Nasal cavity respiratory epithelium epithelial cell of viscerocranial mucosa (primary cell): ENCODE measurements at places on chromosomes 13 and 19. TPM values are rescaled to one million over a fixed set of nuclear protein-coding genes. Genes with fewer than 3 reads are reported as not detected.

CBLC gene
- 59.5 and 120 TPM in 2 replicates for total RNA-seq

LINGO3 gene
- not detected in 2 replicates for total RNA-seq

SLC10A2 gene
- not detected in 2 replicates for total RNA-seq

SRRM5 gene
- total RNA-seq, result 0.07 TPM in 1 of 2 replicates, not detected in the other

TMEM86B gene
- 0.68 and 2.0 TPM in 2 replicates for total RNA-seq

MUC16 gene
- total RNA-seq, result under 0.01 and 0.85 TPM in 2 replicates

THSD1 gene
- 14.0 and 24.2 TPM in 2 replicates for total RNA-seq

MIR17HG gene
- total RNA-seq, result 22.2 and 24.0 TPM in 2 replicates

KLHL1 gene
- total RNA-seq, result not detected in 2 replicates

SLC6A16 gene
- 0.21 TPM in 1 of 2 replicates, not detected in the other for total RNA-seq

LILRA1 gene
- not detected in 2 replicates for total RNA-seq

SLC15A1 gene
- total RNA-seq, result 0.34 and 1.3 TPM in 2 replicates

NPAS1 gene
- 0.28 and 0.34 TPM in 2 replicates for total RNA-seq

KCNRG gene
- total RNA-seq, result 2.4 and 4.8 TPM in 2 replicates

LRP3 gene
- 5.1 and 31.2 TPM in 2 replicates for total RNA-seq

OR7A10 gene
- total RNA-seq, result not detected in 2 replicates

RPS15 gene
- 288 and 442 TPM in 2 replicates for total RNA-seq

SMIM44 gene
- total RNA-seq, result not detected in 2 replicates

CNN1 gene
- total RNA-seq, result 2.3 TPM in 1 of 2 replicates, not detected in the other

SIGLEC14 gene
- total RNA-seq, result not detected in 2 replicates

ZNF433 gene
- 7.2 and 8.5 TPM in 2 replicates for total RNA-seq

ADPRHL1 gene
- 1.0 and 1.9 TPM in 2 replicates for total RNA-seq

CEACAM4 gene
- not detected in 2 replicates for total RNA-seq
